ENCODE measurements at places on chromosomes 12 and 14. TPM values are rescaled to one million over a fixed set of nuclear protein-coding genes. Genes with fewer than 3 reads are reported as not detected.

RNU6-8 gene
- not detected for polyA plus RNA-seq

NEMP1 gene
- polyA plus RNA-seq = 21.5 TPM

ANO4 gene
- 4.7 TPM for polyA plus RNA-seq

CLECL1 gene
- polyA plus RNA-seq = 0.15 TPM

RAB35 gene
- 38.9 TPM for polyA plus RNA-seq

OR6C76 gene
- not detected for polyA plus RNA-seq

LIN7A gene
- 19.9 TPM for polyA plus RNA-seq

PTGER2 gene
- 5.9 TPM for polyA plus RNA-seq

NUDT14 gene
- polyA plus RNA-seq = 37.3 TPM

NUAK1 gene
- polyA plus RNA-seq = 6.5 TPM

POTEM gene
- polyA plus RNA-seq = not detected

KLRD1 gene
- 2.0 TPM for polyA plus RNA-seq

ANKS1B gene
- 10.8 TPM for polyA plus RNA-seq

FOXA1 gene
- polyA plus RNA-seq = 52.9 TPM

DNA sequence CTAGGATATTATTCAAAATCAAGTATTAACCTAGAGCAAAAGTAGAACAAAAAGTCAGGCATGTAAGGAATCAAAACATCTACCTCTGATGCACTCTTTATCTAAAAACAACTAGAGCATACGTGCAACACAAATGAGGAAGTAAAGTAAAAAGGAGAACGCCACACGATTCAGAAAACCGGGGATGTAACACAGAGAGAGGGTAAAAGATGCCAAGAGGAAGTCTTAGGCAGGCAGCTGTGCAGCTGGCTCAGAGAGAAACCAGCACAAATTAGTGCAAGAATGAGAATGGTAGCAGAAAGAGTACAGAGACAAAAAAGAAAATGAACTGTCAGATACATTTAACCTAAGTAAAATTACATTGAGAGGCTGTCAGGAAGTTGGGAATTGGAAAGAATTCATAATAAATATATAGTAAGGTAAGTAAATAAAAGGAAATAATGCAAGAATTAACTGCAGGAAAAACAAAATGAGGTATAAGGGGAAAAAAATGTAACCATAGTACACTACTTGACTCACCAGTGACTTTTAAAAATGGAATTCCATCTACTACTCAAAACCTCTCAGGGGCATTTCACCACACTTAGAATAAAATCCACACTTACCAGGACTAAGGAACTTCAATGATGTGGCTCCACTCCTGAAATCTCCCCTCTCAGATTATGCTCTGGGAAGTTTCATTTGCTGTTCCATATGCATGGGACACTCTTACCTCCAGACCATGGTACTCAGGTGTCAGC lies 17.1 kb downstream of the BCAT1 start:
- no peak for DNase-seq

DNA sequence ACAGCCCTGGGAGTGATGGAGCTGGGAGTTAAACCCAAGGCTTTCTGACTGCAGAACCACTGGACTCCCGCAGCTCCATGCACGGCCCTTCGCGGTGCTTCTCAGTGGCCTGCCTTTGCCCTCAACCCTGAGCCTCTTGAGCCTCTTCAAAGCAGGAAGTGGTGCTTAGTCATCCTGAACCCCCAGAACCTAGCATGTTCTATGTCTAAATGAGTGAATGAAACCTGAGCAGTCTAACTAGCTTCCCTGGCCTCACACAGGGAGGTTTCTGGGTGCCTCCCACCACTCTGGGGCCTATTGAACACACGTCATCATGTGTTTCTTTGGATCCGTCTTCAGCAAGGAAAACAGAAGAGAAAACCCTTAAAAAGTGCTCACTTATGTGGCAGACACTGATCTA lies 117.9 kb upstream of the SFSWAP start:
- no peak for DNase-seq

DNA sequence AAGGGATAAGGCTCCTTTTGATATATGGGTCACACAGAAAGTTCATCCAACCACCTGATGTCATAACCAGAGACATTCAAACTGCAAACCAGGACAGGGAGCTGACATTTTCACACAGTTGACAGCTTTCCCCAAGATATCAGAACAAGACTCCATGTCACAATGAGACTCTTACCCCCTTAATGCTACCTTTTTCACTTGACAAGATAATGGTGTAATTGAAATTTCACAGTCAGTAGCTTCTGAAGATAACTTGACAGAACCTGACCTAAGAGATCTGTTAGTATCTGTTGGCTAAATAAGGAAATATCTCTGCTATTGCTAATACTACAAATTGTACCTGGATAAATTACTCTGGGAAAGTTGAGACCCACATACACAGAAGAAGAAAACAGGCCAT lies 187.3 kb downstream of the C12orf50 start:
- DNase-seq = no peak

DNA sequence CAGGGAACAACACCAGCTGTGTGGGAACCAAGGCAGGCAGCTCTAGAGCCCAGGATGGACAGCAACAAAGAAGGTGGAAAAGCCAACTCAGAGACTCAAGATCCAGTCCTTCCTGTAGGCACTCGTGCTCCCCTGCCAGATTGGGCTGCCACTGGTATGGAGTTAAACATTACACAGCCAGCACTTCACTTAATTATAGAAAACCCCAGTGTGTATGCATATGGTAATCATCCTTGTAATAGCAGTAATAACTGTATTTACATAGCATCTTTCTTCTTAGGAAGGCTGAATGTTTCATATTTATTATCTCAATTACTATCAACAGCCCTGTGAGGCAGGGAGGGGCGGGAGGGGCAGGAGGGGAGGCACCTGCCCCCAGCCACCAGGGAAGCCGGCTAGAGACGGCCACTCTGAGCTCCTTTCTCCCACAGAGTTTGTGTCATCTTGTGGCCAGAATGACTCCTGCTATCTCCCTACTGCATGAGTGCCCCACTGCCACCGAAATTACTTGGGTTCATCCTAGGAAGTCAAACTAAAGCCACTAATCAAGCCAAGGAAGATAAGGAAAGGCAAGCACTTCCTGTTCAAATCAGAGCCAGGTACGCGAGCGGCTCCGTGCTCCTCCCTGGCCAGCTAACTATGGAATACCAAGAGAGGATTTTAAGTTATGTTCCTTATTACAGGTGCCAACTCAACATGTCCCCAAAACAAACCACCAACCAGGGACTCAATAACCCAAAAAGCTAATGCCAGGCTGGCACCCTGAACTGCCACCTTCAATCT lies 15.7 kb upstream of the RAB35 start:
- DNase-seq = no peak

- DNase-seq = no peak
Measured at GRCh38 chr12:92459850-92460249, 242.9 kb upstream of the PLEKHG7 start.

DNA sequence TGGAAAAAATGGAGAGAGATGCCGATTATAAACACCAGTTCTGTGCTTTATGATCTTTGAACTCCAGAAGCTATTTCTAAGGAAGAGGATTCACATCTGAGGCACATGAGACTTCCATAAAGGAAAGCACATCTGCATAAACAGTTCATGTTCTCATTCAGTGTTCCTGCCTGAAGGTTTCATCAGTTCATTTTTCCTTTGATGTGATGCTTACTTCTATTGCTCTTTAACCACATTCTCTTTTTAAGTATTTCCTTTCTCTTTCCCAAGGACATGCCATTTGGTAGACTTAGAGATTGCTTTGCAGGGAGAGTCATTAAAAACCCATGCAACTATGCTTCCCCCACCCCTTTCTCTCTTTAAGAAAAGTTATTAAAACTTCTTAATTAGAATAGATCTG lies 387.0 kb upstream of the FLRT2 start:
- no peak for DNase-seq

GRCh38 chr14:27387463-27387862 lies 789.6 kb upstream of the NOVA1 start:
- no peak for DNase-seq

- no peak for DNase-seq
Measured at GRCh38 chr12:63965936-63966605, 121.6 kb downstream of the SRGAP1 start.

- peak; percentile 42 for DNase-seq
Measured at GRCh38 chr14:36091096-36091495, 85.4 kb downstream of the PTCSC3 start.

DNA sequence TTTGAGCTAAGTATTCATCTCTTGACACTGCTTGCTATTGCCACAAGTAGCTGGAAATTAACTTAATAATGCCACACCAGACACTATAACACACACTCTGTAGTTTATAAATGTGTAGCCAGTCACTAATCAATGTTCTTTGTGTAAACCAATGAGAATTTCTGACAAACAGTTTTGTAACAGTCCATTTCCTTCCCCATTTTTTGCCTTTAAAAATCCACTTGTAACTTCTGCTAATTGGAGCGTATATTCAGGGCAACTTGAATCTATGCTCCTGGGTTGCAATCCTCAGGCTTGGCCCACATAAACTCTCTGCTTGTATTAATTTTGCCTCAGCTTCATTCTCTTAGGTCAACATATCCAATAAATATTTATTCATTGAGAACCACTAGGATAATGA lies 125.0 kb upstream of the DHRS4 start:
- no peak for DNase-seq

- DNase-seq = no peak
Measured at GRCh38 chr14:77092676-77093075, 5.4 kb upstream of the CIPC start.

DNA sequence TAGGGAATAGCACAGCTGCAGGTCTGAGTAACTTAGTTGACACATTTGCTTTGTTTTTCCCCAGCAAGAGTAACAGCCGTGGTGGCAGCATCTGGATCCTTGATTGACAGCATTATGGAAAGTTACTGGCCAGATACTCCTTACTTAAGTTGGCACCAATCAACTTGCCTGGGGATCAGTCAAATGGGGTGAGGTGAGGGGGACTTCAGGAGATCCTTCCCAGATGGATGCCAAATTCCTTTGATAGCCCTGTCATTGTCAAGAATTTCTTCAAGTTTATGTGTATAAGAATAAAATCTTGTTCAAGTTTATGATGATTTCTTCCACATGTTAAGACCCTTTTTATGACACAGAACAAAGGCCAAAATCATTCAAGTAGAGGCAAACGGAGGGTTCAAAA lies 618.4 kb downstream of the SLC6A15 start:
- no peak for DNase-seq

- no peak for DNase-seq
Measured at GRCh38 chr14:86057018-86057667, 527.2 kb downstream of the FLRT2 start.

DNA sequence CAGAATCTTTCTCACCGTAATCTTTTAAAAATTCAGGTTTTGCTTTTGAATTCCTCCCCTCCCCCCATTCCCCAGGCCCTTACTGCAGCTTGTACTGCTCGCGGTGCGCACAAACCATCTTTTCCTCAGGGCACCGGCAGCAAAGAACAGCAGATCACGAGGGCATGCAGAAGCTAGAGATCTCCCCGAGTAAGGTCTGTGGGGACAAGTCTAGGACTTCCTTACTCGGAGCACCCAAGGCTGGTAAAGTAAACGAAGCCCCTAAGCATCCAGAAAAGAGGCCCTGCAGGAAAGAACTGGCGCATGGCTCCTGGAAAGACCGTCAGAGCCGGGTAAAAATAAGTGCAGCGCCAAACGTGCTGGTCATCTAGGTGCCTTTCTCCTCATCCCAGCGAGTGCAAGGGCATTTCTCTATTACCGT lies 727 bp downstream of the LDHB start:
- peak; percentile 50 for DNase-seq

- no peak for DNase-seq
Measured at GRCh38 chr12:650983-651382, 12.3 kb downstream of the NINJ2 start.

- DNase-seq = no peak
Measured at GRCh38 chr12:102953221-102953620, 4.3 kb upstream of the ASCL1 start.

DNA sequence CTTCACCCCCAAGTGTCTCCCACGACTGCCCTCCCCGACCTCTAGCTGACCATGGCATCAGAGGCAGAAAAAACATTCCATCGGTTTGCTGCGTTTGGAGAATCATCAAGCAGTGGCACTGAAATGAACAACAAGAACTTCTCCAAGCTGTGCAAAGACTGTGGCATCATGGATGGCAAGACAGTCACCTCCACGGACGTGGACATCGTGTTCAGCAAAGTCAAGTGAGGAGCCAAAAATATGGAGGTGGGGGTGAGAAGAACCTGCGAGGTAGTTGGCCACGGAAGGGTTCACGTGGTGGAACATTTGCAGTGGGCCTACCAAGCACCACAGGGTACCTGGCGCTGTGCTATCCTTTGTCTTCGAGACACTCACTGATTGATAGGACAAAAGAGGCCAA lies 514 bp downstream of the TPPP2 start:
- no peak for DNase-seq

- DNase-seq = no peak
Measured at GRCh38 chr14:106850913-106851825, 1324.8 kb downstream of the TMEM121 start.

GRCh38 chr14:54803396-54803795 lies 99.2 kb downstream of the GCH1 start:
- DNase-seq = no peak

- no peak for DNase-seq
Measured at GRCh38 chr12:94961256-94961824, 42.2 kb downstream of the NDUFA12 start.

- DNase-seq = no peak
Measured at GRCh38 chr12:83065562-83065961, 378.9 kb downstream of the TMTC2 start.

- DNase-seq = no peak
Measured at GRCh38 chr14:102922490-102923200, at the start of gene AMN. Gene AMN, plus strand, starts transcription at chr14:102922663. Its CDS starts 26 bp downstream, at chr14:102922689.

DNA sequence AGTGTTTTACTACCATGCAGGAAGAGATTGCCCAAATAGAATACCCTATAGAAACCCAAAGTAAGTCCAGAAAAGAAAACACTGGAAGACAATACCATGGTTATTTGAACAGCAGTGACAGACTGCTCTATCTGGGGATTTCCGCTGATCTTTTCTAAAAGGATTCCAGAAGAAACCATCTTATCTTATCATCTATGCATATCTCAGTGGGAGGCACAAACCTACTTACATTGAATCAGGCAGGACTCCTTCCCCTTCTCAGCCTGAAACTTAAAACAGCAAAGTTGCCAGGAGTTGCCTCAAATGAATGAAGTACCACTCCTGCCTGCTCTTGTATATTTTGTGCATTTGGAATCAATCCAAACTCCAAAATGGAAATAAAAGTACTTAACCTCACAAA lies 56.7 kb upstream of the NR2C1 start:
- DNase-seq = no peak

DNA sequence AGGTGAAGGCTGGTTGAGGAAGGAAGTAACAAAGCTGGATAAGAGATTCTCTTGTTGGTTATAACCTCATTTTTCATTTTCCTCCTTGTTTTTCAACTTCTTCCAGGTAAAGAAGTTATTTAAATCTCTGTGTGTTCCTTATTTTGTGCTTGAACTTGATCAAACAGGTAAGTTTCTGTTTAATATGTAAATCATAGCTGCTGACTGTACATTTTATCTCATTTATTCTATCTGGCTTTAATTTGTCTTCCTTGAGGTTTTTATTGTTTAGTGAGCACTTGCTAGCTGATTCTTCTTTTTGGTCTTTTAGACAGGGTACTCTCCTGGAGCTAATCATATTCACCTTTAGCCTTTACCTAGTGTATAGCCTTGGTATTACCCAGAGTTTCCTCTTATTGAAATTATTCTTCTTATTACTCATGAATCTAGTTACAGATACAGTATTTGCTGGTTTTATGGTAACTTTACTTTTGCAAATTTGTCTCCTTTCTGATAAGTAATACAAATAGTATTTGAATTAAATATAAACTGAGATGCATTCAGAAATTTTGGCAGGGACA lies 42.4 kb downstream of the TXNRD1 start:
- no peak for DNase-seq

GRCh38 chr14:101234244-101234937 lies 326.9 kb upstream of the DIO3 start:
- no peak for DNase-seq

GRCh38 chr12:89899651-89900050 lies 191.0 kb upstream of the ATP2B1 start:
- no peak for DNase-seq

Measured in left lung (tissue), 14 donors.